ENCODE measurements at places on chromosomes 5 and 9.
A peak's percentile ranks its signal among the peaks of the same experiment; 100 is the strongest.

DNA sequence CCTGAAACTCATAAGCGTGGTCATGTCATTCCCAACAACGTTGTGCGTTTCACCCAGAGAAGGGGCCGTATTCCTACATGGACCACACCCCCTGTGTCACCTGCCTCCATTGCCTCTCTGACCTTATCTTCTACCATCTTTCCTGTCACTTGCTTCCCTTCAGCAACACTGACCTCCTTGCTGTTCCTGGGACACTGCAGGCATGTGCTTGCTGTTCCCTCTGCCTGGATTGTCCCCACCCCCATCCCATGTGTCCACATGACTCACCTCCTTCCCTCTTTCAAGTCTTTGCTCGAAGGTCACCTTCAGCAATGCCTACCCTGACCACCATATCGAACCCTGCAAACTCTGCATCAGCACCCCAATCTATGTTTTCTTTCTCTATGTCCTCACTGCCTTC is 133.2 kb upstream of the ZNF618 start:
- DNase-seq: no peak

DNA sequence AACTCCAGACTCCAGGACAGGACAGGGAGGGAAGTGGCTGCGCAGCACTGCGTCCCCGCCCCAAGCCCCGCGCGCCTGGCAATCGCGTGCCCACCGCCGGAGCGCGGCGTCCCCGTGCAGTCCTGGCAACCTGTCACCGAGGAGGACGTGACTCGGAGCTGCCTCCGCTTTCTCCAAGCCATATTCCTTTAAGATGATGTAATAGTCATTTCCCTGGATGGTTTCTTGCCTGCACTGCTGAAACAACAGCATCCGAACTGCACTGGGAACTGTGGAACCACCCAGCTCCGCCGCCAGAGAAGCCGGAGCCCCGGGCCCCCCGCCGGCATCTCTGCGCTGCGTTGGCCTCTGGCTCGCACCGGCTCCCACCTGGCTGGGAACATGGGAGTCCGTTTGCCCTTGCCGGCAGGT is 34.5 kb downstream of the KCTD16 start:
- no peak for DNase-seq

DNA sequence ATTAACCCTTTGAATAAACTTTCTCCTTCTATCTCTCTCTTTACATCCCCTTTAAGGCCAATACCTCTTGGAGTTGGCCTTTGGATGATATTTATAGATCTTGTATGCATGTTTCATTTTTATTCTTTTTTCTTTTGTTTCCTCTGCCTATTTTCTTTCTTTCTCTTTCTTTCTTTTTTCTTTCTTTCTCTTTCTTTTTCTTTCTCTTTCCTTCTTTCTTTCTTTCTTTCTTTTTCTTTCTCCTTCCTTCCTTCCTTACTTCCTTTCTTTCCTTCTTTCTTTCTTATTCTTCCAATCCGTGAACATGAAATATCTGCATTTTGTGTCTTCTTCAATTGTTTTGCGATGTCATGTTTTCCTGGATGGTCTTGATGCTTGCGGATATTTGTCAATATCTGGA is 276.1 kb downstream of the ADGRV1 start:
- no peak for DNase-seq

- DNase-seq: no peak
Observed at GRCh38 chr5:71841107-71841506, 122.0 kb downstream of the CARTPT start.

GRCh38 chr5:132829742-132830435 is 558 bp downstream of the SHROOM1 start:
- DNase-seq: peak; percentile 66

DNA sequence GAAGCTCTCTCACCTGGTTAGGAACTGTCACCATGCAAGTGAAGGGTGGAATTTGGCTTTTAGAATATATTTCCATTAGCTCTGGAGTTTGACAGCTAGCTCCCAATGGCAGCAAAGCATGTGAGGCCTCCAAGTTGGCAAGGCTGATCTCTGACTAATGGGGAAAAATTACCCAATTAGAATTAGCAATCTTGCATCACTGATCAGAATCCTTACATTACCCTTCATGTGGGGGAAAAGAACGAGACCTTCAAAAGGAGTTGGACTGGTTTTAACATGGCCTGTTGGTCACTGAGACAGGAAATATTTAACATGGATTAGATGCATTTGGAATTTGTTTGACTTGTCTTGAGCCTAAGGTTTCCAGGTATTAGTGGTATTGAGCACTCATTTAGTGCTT is 192.3 kb upstream of the GDNF start:
- no peak for DNase-seq

- DNase-seq: no peak
Observed at GRCh38 chr5:39604491-39604890, 179.7 kb upstream of the DAB2 start.

DNA sequence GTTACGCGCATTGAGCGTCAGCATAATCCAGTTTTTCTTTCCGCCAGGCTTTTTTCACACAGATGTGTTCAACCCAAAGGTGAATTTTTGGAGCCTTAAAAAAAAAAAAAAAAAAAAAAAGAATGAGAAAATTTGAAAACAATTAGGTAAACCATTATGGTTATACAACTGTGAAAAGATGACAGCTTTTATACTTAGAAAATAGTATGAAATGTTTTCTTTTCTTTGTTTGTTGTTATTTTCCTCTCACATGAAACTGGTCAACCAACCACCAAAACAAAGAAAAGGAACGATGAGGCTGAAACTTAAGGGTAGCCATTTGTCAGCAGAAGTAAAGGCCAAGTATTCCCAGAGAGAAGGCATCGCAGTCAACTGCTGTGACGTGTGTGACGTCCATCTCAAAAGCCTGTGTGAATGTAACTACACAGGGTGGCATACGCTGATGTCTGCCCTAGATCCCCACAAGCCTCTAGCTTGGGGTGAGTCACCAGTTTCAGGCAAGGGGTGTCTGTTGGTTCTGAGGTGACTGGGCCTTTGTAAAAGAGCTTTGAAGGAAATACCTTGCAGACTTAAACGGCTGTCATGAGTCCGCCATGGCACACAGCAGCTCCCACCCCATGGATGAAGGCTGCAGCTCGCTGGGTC is 182.9 kb downstream of the AOPEP start:
- no peak for DNase-seq
